ENCODE measurements at places on chromosomes 12 and 14.
A peak's percentile ranks its signal among the peaks of the same experiment; 100 is the strongest.

DNA sequence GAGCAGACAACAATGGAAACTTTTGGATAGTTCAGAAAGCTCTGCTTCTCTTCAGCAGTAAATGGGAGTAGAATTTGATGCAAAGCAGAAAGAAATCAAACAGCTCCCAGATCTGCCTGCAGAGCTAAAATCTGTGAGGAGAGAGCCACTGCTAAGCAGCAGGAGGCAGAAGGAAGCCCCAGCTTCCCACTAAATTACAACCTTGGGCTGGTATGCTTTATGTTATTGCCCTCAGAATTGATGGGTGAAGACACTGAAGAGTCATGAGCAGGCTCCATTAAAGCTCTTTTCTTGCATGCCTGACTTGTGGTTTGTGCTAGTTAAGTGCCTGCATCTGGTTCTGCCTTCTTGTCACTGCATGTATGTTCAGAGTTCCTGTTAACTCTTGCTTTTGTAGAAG, 8.4 kb downstream of the ZC2HC1C start:
- no peak for DNase-seq

- DNase-seq: no peak
Observed at GRCh38 chr12:111448266-111448830, 42.6 kb downstream of the SH2B3 start.

DNA sequence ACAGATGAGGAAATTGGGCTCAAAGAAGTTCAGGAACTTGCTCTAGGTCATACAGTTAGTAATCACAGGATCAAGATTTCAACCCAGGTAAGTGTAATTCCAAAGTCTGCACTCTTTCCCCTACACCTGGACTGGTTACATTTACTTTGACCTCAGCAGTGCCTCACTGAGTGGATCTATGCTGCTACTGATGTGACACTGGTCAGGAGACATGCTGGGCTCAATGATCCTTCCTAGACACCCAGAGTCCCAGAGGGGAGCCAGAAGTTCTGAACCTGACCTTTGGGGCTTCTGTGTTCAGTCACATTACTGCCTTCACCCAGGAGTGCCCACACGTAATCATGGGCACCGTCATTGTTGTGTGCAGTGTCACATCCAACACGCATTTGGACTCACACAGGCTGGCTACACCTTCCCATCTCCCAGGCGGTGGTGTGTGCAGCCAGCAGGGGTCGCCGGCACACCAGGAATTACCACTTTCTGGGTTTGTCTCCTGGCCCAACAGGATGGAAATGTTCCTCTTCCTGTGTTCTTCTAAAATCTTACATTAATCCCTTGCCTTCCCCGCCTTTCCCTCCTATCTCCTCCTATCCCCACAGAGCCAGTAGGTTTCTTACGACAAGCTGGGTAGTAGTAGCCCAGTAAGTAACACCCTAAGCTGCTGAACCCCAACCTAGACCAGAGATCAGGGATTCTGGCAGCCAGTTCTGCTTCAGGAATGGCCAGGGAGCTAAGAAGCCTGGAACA, 25.6 kb downstream of the CALCOCO1 start:
- DNase-seq: no peak

GRCh38 chr12:48969833-48970701, 1.5 kb downstream of the WNT10B start:
- DNase-seq: no peak

- DNase-seq: no peak
Observed at GRCh38 chr12:111569363-111570083, 29.6 kb downstream of the ATXN2 start.

DNA sequence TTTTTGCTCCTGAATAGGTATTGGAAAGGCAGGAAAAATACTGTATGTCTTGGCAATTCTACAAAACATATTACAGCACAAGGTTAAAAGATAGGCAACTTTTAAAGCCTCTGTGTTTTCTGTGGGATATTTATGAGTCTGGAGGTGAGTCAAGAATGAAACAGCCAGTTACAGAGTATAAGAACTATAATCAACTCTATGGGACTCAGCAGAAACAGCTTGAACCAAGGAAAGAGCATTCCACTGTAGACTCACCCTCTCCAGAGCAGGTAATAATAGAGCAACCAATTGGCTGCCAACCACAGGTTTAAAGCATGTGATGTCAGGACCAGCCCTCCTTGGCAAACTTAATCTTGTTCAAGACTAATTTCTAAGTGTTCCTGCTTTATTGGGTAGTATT, 100.5 kb upstream of the MDM1 start:
- DNase-seq: no peak

- no peak for DNase-seq
Observed at GRCh38 chr12:95117178-95117599, 43.8 kb upstream of the NR2C1 start.

DNA sequence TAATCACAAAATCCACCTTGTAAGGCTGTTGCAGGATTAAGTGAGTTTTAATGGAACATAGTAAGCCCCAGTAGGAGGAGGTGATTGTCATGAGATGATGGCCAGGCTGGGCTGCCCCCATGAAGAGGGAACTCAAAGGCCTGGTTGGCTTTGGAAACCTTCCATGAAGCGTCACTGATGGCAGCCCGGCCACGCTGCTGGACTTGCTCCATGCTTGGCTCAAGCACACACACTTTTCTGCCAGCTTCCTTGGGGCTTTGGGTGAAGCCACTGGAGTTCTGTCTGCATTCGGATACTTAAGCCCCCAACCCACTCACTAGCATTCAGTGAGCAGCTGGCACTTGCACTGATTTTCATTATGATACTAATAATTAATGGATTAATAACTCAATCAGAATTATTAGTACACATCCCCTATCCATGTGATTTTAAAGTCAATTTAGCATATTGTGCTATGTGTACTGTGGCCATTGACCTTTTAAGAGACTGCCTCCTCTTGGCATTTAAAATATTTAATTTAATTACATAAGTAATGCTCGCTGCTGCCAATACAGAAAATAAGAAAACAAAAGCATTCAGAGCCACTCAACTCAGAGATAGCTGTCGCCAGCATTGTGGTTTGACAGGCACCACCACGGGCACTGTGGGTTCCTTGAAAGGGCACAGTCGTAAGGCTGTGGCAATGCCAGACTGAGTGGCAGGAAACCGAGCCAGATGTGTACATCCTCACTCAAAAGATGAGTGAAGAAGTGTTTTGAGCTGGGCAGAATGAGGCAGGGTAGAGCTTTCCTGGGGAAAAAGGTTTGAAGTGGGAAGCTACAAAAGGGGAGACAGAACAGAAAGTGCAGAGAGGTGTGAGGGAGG, 15.9 kb downstream of the KRT85 start:
- DNase-seq: no peak

GRCh38 chr12:100225491-100225890, 24.9 kb downstream of the ACTR6 start:
- DNase-seq: no peak

- DNase-seq: no peak
Observed at GRCh38 chr12:2262449-2262848, 209.7 kb downstream of the CACNA1C start.

DNA sequence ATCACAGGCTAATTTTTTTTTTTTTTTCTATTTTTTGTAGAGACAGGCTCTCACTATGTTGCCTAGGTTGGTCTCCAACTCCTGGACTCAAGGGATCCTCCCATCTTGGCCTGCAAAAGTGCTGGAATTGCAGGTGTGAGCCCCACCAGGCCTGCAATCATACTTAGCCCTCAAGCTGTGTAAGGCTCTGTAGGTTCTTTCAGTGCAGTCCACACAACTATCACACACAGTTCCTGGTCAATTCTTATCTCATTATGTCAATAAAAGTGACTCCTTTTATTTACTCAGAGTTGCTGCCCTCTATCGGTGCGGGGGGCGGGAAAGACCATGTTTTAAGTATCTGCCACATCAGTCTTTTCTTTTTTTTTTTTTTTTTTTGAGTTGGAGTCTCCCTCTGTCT, 29.0 kb downstream of the SLC2A3 start:
- DNase-seq: peak; percentile 26

- DNase-seq: no peak
Observed at GRCh38 chr12:62813031-62813829, 121.7 kb downstream of the PPM1H start.

DNA sequence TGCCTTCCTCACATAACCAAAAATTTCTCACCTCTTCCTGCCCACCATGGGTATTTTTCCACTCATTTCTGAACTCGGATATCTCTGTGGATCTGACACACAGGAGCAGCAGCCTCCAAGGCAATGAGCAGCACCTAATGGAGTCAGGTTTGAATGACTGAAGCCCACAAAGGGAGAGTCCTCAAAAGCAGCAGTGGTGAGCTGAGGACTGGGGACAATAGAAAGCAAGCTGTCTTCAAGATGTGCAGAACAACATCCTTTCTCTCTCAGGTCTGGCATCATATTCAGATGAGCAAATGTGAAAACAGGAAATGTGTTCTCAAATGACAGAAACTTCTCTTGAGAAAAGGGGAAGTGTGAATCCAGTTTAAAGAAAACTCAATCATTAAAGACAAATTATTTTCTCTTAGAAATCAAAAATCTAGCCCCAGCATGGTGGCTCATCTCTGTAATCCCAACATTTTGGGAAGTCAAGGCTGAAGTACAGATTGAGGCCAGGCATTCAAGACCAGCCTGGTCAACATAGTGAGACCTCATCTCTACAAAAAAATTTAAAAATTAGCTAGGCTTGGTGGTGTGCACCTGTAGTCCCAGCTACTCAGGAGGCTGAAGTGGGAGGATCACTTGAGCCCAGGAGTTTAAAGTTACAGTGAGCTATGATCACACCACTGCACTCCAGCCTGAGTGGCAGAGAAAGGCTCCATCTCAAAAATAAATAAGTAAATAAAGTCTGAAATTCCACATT, 54.2 kb downstream of the C12orf42 start:
- DNase-seq: no peak

DNA sequence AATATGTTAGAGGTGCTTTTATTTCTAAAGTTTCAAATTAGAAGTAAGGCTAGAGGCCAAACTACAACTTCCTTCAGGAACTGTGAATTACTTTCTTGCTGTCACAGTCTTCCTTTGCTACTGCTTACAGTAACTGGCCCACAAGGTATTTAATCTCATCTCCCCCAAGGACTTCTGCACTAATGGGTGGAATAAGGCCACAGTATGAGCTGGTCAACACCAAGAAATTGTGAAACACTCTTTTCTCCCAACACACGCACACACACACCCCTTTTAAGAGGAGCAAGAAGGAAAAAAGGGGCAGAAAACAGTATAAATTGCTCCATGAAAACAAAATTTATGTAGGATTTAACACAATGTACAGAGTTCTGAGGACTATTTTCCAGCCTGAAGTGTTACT, 45.6 kb downstream of the SCAF11 start:
- no peak for DNase-seq

DNA sequence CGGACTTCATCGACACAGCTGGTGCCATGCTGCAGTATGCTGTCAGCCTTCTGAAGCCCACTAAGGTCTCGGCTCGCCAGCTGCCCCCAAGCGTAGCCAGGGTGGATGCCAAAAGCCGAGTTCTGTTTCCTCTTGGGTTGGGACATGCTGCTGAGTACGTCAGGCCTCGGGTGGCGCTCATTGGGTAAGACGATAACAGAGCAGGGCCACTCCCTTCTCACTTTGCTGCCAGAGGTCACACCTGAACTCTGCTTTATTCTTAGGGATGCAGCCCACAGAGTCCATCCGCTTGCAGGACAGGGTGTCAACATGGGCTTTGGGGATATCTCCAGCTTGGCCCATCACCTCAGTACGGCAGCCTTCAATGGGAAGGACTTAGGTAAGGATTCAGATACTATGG, 11.1 kb downstream of the COQ6 start:
- DNase-seq: no peak

DNA sequence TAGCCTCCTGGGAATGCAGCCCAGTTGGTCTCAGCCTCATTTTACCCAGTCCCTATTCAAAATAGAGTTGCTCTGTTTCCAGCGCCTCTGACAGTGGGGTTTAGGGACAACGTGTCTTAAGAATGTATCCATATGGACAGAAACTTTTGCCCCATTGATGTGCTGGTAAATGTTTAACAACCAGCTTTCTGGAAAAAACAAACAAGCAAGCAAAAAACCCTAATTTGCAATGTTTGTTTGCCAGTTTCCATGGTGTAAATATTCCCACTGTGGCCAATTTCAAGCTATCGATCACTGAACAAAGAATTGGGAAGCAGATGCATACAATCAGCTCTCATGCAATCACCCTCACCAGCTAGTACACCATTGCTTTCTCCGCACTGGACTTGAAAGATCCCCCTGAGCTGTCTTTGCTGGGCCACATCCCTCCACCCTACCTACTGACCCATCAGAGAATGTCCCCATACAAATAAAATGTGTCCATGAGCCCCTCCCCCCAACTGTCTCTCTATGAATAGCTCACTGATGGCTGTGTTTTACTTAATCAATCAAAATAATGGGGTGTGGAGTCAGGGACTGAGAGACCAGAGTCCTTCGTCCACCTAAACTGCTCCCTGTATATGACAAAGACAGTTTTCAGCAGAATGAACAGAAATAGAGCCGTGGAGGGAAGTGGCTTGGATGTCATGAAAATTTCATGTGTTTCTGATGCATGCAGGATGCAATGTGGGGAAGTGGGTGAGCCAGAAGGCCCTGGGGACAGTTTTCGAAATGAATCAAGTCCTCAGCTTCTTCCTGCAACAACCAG, 40.8 kb downstream of the CCDC60 start:
- DNase-seq: no peak

DNA sequence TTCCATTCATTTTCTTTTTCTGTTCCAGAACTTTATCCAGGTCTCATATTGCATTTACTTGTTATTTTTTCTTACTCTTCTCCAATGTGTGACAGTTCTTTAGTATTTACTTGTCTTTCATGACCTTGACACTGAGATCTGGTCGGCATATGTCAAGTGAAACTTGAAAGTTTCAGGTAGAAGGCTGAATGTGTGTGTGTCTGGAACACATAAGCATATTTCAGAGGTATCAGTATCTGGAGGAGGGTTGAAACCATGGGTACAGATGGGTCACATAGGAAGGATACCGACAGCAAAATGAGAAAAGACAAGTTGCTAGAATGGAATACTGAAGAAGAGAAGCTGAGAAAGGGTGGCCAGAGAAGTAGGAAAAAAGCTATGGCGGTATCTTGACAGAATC, 22.5 kb upstream of the PTGDR start:
- DNase-seq: no peak
